Mesenteric fat pad (tissue), 1 donor: ENCODE measurements at places on chromosomes 2 and 18. TPM values are rescaled to one million over a fixed set of nuclear protein-coding genes. Genes with fewer than 3 reads are reported as not detected.
A peak's percentile ranks its signal among the peaks of the same experiment; 100 is the strongest.

- DNase-seq, result no peak
These were observed 103.7 kb downstream of the SLC4A3 start for GRCh38 chr2:219731173-219731572.

DNA sequence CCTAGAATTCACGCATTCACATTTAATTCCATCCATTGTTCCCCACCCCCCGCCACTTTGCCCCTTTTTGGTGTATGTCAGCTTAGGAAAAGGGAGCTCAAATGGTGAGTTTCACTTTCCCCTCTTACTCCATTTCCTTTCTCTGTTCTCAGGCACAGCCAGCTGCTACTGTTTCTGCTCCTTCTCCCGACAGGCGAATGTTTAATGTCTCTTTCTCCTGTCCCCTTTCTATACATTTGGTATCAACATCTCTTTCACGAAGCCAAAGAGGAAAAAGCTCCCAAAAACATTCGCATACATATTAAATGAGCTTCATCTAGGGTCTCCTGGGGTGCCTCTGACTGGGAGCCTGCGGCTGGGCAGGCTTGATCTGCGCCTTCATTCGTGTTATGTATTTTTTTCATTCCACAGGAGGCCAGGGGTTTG lies 124.2 kb upstream of the SATB2 start:
- DNase-seq, result no peak

DNA sequence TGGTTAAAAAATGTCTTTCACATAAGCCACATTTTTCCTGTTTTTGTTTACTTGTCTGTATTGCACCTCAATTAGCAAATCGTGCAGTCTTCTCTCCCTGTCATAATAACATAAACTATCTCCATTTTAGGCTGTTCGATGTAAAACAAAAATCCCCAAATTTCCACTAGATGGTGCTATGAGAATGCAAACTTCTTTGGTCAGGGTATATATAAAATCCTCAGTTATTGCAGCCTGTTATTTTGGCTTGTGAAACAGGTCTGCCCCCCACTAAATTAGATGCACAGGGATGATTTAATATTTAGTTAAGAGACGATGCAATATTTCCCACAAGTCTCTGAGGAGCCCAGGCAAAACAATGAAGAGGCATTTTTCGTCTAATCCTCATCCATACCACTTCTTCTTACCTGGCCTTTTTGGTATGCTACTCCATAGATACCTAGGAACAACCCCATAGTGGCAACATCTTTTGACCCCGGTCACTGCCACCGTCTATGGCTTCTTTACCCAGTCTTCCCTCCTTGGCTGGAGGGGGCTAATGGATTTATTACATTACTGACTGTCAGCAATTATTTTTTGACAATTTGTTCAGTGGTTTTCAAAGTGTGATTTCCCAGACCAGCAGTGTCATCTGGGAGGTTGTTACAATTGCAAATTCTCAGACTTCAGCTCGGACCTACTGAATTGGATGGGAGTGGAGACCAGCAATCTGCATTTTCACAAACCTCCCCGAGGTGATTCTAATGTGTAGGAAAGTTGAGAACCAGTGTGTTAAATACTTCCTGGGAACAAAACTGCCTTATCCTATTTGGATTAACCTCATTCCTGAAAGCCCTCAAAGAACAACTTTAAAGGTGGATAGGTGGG lies 117.4 kb upstream of the CWC22 start:
- DNase-seq, result no peak

DNA sequence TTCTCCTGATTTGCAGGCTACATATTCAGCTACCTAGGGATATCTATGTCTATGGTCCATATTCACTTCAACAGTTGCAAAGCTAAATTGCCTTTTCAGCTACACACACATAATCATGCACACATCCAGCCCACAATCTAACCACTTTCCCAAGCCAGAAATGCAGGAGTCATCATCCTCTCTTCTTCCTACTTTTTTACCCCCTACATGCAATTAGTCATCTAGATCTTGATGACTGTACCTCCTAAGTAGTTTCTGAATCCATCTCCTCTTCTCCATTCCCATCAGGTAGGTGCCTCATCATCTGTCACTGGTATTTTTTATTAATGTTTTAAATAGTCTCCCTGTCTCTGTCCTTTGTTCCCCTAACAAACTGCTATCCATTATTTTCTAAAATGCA lies 23.7 kb upstream of the SPRED2 start:
- no peak for DNase-seq

GRCh38 chr2:220555961-220556630 lies 928.7 kb downstream of the SLC4A3 start:
- DNase-seq, result no peak

- no peak for DNase-seq
These were observed 53.4 kb upstream of the ORC2 start for GRCh38 chr2:201016859-201017258.

- no peak for DNase-seq
These were observed 284.9 kb downstream of the INSIG2 start for GRCh38 chr2:118372886-118373830.

- no peak for DNase-seq
These were observed 28.3 kb downstream of the PKP4 start for GRCh38 chr2:158484892-158485556.

DNA sequence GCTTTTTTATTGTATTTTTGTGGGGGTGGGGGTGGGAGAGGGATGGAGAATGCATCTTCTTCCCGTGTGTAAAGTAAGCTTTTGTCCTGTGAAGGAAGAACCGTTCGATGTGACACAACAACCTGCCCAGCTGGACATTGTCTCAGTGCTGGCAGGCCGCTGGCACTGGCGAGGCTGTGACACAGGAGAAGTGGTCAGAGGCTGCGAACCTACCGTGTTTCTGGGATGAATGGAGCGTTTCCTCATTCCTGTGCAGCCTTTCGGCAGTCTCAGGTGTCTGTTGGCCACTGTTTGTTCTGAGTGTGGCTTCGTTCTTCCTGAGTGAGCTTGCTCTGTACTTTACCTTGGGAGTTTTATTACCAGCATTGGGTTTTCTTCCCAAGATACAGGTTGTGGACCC lies 8.0 kb downstream of the RAMP1 start:
- DNase-seq, result peak; percentile 53

GRCh38 chr2:117785740-117786139 lies 28.8 kb upstream of the DDX18 start:
- DNase-seq, result no peak

The BOLL gene
- not detected for total RNA-seq

DNA sequence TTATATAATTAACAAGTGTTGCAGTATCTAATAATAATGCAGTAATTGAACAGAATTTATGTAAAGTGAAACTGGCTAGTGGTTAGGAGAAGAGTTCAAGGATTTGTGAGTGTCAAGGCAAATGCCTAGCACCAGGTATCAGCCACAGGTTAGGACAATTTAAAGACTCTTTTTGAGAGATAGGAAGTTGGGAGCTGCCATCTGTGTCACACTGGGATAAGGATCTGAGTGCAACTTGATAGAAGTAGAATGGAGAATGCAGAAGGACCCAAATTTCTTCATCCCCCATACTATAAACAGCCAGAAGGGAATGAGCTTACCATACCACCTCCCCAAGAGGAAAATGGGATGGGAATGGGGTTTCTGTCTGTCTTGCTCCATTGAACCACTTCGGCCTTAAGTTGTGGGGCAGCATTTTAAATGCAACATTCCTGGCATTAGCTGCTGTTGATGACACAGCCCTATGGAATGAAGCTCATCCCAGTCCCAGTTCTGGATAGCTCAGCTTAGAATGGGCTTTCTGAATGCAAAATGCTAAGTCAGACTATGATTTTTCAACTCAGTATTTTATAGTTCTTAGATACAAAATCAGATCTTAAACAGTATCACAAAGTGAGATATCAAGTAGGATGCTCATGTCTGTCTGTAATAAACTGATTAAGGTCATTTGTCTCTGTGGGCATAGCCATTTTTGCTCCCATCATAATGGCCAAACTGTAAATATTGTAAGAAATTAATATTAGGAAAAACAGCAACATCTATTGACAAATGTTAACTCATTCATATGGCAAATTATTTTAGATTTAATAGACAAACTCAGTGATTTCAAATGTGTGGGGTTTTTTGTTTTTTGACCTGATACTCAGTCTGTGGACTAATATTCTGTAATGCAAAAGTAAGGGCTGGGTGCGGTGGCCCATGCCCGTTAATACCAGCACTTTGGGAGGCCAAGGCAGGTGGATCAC lies 44.0 kb downstream of the GPR155 start:
- DNase-seq, result no peak

The UPP2 gene
- total RNA-seq, result not detected

DNA sequence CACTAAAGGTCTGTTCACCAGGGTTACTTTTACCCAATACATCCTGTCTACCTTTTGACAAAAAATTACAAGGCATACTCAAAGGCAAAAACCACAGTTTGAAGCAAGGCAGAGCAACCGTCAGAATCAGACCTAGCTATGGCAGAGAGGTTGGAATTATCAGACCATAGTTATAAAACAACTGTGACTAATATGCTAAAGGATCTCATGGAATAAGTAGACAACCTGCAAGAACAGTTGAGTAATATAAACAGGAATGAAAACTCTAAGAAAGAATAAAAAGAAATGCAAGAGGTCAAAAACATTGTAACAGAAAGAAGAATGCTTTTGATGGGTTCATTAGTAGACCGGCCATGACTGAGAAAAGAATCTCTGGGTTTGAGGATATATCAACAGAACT lies 318.8 kb upstream of the KCNH7 start:
- no peak for DNase-seq

- DNase-seq, result no peak
These were observed 23.1 kb upstream of the RBMS1 start for GRCh38 chr2:160516547-160517365.

The D2HGDH gene
- 27.0 TPM for total RNA-seq

The VPS4B gene
- total RNA-seq, result 47.9 TPM

The LRRTM4 gene
- total RNA-seq, result 0.55 TPM

The ACADL gene
- 10.9 TPM for total RNA-seq

- peak; percentile 76 for DNase-seq
These were observed 12.6 kb downstream of the MBP start for GRCh38 chr18:77119851-77120491.

DNA sequence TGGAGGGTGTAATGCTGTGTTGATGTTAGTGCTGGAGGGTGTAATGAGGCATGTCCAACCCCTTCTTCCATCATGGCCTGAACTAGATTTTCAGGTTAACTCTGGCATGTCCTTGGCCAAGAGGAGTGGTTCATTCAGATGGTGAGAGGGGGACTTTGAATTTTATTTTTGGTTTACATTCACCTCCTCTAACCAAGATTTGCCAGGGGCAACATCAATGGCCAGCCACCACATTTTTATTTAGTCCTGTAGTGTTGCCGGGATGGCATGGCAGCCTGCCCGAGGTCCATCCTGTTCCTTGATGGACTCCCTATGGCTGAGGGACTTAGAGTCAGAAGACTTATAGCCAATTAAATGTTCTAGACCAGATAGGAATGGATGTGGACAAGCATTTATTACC lies 484.6 kb upstream of the HS6ST1 start:
- no peak for DNase-seq

- no peak for DNase-seq
These were observed 161.1 kb downstream of the ARL4C start for GRCh38 chr2:234335661-234336228.

GRCh38 chr18:66432636-66433035 lies 171.3 kb downstream of the CDH19 start:
- no peak for DNase-seq

DNA sequence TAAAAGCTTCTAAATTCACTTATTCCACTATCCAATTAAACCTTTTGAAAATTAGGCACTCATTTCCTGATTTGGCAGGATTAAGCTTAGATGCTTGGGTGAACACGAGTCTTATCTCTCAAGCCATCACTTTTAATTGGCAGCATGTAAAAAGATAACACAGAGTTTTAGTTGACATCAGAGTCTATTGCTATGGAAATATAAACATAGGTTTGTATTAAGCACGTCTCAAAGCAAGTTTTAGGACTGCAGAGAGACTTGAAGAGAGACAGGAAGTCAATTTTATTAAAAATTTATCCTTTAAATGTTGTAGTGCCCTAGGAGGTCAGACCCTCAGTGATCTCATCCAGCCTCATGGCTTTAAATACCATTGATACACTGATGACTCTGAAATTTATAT lies 5.6 kb downstream of the RBKS start:
- no peak for DNase-seq

DNA sequence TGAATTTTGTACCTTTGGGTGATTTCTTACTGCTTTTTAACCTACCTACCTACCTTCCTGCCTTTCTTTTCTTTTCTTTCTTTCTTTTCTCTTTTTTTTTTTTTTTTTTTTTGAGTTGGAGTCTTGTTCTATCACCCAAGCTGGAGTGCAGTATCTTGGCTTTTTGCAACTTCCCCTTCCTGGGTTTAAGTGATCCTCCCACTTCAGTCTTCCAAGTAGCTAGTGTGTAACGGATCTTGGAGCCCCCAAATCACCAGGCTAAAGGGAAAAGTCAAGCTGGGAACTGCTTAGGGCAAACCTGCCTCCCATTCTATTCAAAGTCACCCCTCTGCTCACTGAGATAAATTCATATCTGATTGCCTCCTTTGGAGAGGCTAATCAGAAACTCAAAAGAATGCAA lies 61.3 kb downstream of the DDX18 start:
- no peak for DNase-seq

DNA sequence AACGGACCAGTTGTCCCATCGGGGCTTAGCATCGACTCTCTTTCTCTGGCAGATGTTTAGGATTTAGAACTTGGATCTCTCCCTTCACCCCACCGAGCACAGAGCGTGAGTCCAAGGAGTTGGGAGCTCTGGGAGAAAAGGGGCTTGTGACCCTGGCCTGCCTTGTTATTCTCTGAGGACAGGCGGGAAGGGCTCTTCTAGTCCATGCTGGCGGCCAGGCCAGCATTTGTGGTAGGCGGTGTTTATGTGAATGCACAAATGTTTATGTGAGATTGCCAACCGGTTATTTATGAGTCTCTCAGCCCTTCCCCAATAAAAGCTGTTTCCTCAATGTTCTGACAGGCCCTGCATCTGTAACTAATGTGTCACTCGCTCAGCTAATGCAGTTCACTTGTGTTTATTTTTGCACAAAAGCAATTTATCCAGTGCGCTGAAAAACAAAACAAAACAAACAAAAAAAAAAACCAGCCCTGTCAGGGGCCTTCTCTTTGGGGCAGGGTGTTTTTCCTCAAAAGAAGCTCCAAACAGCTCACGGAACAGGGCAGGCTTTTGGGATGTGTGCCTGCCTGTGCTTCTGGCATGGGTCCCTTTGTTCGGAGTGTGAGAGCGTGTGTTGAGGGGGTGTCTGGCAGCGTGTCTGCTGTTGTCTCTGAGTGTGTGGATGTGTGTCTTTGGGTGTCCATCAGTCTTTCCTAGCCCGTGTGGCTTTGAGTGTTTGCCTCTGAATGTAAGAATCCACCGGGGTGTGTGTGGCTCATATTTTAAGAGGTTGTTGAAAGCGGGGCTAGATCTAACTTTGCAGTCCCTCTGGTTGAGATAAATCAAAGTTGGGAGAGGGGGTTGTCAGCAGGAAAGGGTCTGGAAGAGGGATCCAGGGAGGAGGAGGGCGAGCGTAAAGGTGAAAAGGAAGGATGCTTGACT lies 52.8 kb upstream of the HAAO start:
- peak; percentile 87 for DNase-seq
